Stimulated activated CD8-positive, alpha-beta memory T cell treated with anti-CD3 and anti-CD28 coated beads, Interleukin-7, amount 100 ng/mL, for 1 hour (primary cell): ENCODE measurements at places on chromosomes 3 and 15.
A peak's percentile ranks its signal among the peaks of the same experiment; 100 is the strongest.

DNA sequence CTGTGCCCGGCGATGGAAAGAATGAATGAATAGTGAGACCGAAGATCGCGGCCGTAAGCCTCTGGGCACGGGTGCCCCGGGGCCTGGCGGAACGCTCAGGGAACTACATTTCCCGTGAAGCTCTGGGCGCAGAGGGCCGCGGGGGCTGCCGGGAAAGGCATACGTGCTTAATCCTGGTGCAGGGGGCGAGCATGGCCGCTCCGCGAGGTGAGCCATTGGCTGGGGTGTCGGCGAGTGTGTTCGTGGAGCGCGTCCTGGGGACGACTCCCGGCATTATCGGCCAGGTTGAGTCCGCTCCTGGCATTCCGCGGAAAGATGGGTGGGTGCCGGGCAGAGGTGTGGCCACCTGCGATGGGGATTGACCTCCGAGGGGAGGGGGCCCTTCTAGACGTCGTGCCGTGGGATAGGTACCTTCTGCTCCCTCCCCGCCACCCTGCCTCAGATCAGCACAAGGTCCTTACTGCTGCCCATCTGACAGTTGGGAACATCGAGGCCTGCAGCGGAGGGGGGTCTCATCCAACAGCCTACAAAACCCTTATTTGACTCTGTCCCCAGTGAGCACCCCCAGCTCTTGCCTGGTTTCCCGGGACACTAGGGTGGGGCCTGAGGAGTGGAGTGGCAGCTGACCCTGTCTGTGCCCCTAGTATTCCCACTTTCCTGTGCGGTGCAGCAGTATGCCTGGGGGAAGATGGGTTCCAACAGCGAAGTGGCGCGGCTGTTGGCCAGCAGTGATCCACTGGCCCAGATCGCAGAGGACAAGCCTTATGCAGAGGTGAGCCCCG, at the start of gene MPI:
Gene MPI, plus strand, starts transcription at position 160 of the 782 bp plus-strand sequence. Its CDS starts 32 bp downstream, at position 192.
- peak; percentile 64 for DNase-seq

DNA sequence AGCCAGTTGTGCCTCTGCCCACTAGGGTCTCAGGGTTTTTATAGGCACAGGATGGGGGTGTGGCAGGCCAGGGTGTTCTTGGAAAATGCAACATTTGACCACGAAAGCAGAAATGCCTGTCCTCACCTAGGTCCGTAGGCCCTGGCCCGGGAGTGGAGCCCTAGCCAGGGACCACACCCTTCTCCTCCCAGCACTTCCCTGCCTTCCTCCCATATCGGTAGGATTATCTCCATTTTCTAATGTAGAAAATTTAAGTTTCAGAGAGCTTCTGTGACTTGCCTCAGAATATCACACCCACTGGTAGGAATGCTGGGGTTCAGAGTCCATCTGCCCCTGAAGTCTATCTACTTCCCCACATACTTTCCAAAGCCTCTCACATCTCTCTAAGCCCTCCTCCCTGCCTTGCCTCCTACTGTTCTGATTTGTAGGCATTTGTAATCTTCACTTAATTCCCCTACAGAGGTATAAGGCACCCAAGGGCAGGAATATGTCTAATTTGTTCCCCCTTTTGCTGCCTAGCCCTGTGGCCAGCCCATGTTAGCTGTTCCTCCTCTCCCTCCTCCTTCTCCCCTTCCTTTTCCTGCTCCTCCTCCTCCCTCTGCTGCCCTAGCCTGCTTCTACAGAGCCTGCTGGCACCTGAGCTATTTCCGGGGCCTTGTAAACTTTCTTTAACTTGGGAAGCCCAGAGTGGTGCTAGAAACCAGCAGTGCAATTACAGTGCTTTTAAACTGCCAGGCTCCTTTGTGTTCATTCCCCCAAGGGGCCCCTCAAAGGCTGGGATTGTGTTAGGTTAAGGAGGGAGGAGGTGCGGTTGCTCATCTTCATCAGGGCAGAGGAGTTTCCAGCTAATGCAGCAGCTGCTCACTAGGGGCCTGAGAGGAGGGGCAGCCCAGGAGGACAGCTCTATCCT, 71.1 kb downstream of the MRPL46 start:
- DNase-seq: no peak

DNA sequence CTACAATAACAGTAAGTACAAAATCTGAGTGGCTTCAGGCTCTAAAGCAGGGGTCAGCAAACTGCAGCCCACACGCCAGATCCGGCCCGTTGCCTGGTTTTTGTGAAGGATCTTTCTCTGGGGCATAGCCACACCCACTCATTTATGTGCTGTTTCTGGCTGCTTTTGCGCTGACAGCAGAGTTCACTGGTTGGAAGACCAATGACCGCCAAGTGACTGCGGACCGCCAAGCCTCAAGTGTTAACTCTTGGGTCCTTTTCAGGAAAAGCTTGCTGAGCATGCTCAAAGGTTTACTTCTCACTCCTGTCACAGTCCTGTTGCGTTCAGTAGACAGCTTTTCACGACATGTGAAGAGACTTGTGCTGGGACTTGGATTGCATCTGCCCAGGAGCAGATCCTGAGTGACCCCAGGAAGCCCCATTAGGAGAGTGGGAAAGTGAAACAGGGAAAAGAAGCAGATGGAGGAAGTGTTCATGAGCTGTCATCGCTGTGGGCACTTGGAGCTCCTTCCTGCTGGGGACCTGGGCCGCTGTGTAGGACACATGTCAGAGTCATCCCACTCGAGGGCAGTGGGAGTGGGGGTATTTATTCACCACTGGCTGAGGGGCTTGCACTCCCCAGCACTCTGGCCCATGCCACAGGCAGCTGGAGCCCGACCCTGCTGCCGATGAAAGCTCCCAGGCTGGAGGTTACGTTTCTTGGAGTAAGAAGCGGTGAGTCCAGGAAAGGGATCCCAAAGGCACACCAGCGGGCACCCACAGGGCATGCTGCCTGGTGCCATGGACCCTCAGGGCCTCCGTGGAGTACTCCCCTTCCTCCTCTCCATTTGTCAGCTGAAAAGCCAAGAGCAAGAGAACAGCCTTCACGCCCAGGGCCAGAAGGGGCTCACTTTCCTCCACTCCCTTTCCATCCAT, 249.1 kb downstream of the PLCL2 start:
- no peak for DNase-seq

- DNase-seq: no peak
Measured at GRCh38 chr3:111668888-111669488, 73.8 kb upstream of the ZBED2 start.

DNA sequence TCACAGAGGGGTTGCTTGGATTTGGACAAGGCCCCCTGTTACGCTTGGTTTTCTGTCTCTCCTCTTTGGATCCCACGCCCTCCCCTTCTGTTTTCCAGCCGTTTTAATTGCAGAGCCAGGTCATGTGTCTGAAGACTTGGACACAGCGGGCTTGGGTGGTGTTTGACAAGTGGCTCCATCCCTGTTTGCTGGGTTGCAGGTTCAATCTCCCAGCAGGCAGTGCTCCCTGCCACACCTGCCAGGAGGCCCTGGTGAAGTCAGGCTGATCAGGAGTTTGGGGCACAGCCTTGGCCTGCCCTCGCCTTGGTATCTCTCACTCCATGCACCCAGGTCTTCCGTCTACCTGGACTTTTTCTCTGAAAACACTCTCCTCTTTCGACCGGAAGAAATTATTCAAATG, 59.0 kb downstream of the PLXNA1 start:
- DNase-seq: no peak

DNA sequence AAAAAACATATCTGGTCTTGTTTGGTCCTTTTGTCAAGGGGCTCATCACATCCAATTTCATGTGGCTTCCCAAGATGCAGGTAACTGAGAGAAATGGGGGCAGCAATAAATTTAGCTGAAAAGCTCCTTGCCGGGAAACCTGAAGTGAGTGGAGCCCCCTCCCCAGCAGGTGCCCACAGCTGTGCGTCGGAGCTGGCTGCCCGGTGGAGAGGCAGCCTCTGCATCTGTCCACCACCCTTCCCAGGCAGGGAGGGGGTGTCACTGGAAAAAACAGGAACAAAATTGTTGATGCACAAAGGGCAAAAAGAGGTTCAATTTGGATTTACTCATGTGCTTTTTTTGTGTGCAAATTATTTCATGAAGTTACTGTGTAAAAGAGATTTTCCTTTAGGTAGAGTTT, 249.4 kb upstream of the LYSMD4 start:
- no peak for DNase-seq

- DNase-seq: no peak
Measured at GRCh38 chr3:54393150-54393549, 270.8 kb downstream of the CACNA2D3 start.

DNA sequence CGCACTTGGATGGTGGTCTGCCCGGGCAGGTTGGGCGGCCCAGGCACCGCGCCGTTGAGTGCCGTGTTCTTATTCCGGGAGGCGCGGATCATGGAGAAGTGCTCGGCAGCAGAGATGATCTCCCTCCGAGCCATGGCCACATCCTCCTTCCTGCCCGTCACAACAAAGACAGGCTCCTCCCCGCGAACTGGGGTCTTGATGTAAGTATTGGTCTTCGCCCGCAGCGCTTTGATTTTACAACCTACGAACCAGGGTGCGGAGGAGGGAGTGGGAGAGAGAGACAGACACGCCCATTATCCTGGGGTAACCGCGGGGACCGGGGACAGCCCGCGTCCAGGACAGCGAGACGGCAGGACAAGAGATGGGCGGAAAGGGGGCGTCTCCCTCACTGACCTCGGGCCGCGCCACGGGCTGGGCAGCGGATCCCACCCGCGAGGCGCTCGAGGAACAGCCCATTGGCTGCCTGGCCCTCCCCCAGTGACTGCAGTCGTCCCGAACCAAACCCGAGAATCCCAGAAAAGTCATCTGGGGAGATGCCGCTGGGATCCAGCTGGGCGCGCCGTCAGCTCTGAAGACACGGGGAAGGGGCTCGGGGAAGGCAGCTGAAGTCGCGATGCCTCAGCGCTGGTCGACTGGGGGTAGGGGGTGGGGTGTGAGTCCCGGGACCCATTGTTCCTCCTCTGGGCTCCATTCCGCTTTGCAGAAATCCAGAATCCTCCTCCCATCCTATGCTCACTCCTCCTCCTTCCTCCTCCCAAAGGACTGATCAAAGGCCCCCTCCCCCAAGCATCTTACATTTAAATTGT, 1.2 kb downstream of the MEX3B start:
- DNase-seq: no peak

GRCh38 chr15:35256141-35256540, 171.0 kb upstream of the NANOGP8 start:
- DNase-seq: no peak

GRCh38 chr15:69574506-69574905, 121.9 kb downstream of the RPLP1 start:
- DNase-seq: no peak

DNA sequence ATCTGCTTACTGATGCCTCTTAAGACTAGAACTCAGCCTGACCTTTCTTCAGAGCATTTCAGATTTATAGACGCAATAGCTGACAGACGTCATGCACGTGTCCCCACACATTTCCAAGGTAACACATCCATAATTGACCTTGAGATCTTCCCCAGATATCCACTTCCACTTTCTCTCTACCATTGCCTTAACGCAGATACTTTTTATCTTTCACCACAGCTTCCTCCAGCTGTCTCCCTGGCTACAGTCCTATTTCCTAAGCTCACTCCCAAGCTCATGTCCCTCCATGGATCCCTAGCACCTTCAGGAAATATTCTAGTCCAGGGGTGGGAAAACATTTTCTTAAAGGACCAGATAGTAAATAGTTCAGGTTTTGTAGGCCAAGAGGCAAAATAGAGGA, 173.0 kb upstream of the MITF start:
- no peak for DNase-seq

- no peak for DNase-seq
Measured at GRCh38 chr3:47414666-47415587, 34.1 kb downstream of the PTPN23 start.

- DNase-seq: no peak
Measured at GRCh38 chr3:60070366-60070765, 1020.5 kb upstream of the CFAP20DC start.

DNA sequence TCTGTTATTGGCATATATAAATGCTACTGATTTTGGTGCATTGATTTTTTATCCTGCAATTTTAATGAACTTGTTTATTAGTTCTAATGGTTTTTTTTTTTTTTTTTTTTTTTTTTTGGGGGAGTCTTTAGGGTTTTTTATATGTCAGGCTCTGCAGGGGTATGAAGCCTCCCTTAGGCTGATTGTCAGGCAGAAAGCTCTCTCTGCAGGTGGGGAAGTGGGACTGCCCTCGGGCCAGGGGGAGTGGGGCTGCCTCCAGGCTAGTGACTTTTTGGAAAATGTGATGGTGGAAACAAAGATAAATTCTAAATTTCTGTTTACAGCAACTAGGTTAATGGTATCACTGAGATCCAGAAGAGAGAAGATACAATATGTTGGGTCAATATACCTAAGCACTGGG, 14.4 kb upstream of the NAALADL2 start:
- DNase-seq: no peak

GRCh38 chr3:149657321-149657925, 402 bp downstream of the WWTR1 start:
- DNase-seq: no peak
